Effector memory CD4-positive, alpha-beta T cell (primary cell): ENCODE measurements at places on chromosomes 7 and 10.

DNA sequence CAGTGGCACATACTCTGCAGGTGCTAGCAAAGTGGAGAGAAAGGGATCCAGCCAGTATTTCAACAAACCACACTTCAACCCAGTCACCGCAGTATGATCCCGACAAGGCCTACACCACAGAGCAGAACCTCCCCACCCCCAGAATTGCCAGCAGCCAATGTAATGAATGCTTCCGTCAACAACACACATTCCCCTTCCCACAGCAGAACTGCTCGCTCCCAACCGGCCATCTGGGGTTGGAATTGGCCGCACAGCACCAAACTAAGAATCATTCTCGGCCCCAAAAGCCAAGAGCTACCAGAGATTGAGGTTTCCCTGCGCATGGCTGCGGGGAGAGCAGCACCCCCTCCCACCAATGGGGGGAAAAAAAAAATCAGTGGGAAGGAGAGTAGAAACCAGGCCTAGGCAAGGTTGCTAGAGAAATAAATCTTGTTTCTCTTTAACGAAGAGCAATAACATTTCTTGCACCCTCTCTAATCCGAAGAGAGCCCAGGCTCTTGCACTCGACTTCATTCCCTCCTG, 1.1 kb downstream of the WASL start:
- DNase-seq = no peak

DNA sequence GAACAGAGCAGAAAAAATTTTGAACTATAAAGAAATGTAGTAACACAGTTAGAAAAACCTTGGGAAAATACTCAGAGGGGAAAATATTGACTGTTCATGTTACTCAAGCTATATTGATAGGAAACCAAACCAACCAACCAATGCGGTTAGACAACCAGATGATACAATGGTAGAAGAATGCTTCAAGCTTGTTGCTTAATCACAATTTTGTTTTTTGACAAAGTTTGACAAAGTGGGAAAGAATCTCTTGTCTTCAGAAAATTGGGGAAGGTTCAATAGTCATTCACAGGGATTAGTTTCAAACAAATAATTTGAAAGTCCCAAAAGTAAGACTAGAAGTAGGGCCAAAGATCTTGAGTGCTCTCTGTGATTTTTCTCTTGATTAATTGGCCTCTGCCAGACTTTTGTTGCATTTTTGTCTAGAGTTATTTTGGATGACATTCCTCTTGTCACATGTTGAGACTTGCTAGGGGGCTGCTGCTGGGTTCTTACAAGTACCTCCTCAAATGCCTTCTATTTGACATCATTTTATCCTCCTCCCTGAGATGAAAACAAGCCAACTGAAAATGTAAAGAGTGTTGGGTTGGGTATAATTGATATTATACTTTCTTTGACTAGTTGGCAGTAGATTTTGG, 233.1 kb upstream of the PHYHIPL start:
- DNase-seq = no peak

- no peak for DNase-seq
Observed at GRCh38 chr10:118571123-118571522, 24.3 kb downstream of the PRLHR start.

GRCh38 chr10:6199131-6199733, 3.5 kb upstream of the PFKFB3 start:
- no peak for DNase-seq

- no peak for DNase-seq
Observed at GRCh38 chr10:108629834-108630233, 1293.5 kb downstream of the XPNPEP1 start.

- no peak for DNase-seq
Observed at GRCh38 chr7:140375892-140376730, 22.2 kb downstream of the SLC37A3 start.

- no peak for DNase-seq
Observed at GRCh38 chr7:481219-481930, 38.3 kb downstream of the PDGFA start.

DNA sequence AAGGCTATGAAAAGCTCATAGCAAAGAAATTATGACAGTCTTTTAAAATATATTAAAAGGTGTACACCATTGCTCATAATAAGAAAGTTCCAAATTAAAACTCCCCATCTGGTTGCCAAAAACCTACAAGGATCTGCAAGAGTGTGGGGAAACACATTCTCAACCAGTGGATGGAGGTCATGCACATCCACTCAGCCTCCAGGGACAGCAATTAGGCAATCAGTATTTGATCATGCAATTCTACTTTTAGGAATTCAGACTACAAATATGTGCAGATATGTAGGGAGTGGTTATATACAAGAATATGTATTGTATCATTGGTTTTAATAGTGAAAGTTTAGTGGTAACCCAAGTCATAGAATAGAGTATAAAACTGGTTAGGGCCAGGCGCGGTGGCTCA, 157.8 kb downstream of the FGFR2 start:
- DNase-seq = no peak

GRCh38 chr10:109070492-109070891, 852.8 kb downstream of the XPNPEP1 start:
- no peak for DNase-seq

DNA sequence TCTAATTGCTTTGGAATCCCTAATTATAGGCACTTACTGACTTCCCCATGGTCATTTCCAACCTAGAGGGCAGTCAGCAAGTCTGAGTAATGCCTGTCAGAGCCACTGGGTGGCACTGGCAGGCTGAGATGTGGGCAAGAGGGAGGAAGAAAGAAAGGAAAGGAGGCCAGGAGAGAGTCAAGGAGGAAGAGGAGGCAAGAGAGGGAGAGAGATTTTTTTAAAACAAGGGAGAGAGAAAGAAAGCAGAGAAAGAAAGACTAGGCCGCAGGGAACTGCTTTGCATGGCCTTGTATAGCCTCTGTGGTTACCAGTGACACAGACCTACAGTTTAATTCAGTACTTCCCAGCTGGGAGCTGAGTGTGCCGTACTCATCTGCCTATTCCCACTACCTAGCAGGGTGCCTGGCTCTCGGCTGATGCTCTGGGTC, 210.4 kb upstream of the ADO start:
- DNase-seq = peak; percentile 18
